CD8-positive, alpha-beta memory T cell (primary cell): ENCODE measurements at places on chromosomes 16 and 17.

- no peak for DNase-seq
Observed at GRCh38 chr16:10624527-10624926, 44.1 kb upstream of the EMP2 start.

- no peak for DNase-seq
Observed at GRCh38 chr17:42334677-42335076, 46.4 kb downstream of the STAT5A start.

DNA sequence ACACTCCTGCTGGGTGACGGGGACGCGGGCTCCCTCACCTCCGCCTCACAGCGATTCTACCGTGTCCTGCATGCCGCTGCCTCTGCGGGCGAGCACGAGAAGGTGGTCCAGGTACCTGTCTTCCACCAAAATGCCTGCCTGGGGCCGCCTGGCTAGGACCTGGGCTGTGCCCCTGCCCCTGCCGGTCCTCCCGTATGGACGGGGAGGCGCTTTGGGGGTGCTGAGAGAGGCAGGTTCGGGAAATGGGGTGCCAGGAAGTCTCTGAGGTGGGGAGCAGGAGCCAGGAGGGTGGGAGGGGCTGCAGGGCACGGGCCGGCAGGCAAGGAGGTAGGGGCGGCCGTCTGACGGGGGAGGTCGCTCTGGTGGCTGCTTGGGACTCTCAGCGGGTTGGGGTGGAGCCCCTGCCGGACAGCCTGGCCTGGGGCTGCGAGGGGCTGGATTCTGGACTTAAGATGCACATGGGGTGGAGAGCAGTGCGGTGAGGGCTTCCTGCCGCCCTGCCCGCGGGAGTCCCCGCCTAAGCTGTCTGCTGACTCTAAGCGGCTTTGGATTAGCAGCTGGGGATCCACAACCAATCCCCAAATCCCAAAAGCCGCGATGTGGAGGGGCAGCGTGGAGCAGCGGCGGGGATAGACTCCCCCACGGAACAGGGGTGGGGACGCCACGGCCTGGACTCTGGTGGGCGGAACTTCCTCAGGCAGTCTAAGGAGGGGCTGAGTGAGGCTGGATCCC is 5.8 kb downstream of the CHTF18 start:
- DNase-seq = no peak

GRCh38 chr17:50206604-50207293 is 5.3 kb upstream of the COL1A1 start:
- DNase-seq = no peak
